ENCODE measurements at places on chromosomes 7 and 10. TPM values are rescaled to one million over a fixed set of nuclear protein-coding genes. Genes with fewer than 3 reads are reported as not detected.

DNA sequence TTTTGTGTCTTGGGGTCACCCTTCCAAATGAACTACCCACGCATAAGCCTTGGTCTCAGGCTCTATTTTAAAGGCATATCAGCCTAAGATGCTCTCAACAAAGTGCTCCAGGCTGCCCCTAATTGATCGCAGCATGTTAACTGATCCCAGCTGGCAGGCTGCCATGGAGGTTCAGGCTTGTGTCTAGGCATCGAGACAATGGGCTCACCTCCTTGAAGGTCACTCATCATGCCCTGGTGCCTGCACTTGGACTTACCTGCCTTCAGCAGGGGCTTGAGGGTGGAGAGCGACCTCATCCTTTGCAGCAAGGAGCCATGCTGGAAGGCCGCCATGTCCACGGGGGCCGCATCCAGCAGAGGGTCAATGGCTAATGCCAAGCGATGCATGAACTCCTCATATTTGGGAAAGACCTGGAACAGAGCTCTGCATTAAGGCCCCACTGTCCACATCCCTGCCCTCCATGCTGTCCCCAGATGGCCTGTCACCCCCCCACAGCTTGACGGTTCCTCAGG, 17.8 kb downstream of the PYROXD2 start:
- H3K36me3 ChIP-seq: no peaks in the 10 kb centered on the region
- H3K27ac ChIP-seq: no peak overlapping the region
- no peak for DNase-seq
- no peaks in the 10 kb centered on the region for H3K4me1 ChIP-seq
- no peak overlapping the region for H3K4me3 ChIP-seq

- DNase-seq: no peak
- H3K27me3 ChIP-seq: no peaks in the 10 kb centered on the region
- H3K27ac ChIP-seq: no peak overlapping the region
These were observed 279.1 kb downstream of the CCSER2 start for GRCh38 chr10:84607523-84607922.

GNAT3 gene
- not detected for polyA plus RNA-seq

GRCh38 chr10:11822026-11822756, 965 bp upstream of the PROSER2 start:
- DNase-seq: no peak
- H3K27ac ChIP-seq: no peak overlapping the region
- peaks cover 10% of the 10 kb centered on the region for H3K4me1 ChIP-seq
- H3K27me3 ChIP-seq: peaks cover 28% of the 10 kb centered on the region

- H3K4me1 ChIP-seq: no peaks in the 10 kb centered on the region
- H3K27me3 ChIP-seq: no peaks in the 10 kb centered on the region
- no peaks in the 10 kb centered on the region for H3K36me3 ChIP-seq
- no peak overlapping the region for H3K27ac ChIP-seq
These were observed 259.1 kb upstream of the MINDY3 start for GRCh38 chr10:16119445-16119844.

CCDC136 gene
- polyA plus RNA-seq: 2.8 TPM

- H3K4me3 ChIP-seq: no peak overlapping the region
- no peak for DNase-seq
- no peak overlapping the region for H3K27ac ChIP-seq
- H3K36me3 ChIP-seq: no peaks in the 10 kb centered on the region
These were observed 192.9 kb upstream of the VSTM2A start for GRCh38 chr7:54349229-54349628.

- peak; percentile 88 for DNase-seq
- H3K4me3 ChIP-seq: peak overlapping the region; percentile 41
- H3K27ac ChIP-seq: peak overlapping the region; percentile 76
- H3K27me3 ChIP-seq: no peaks in the 10 kb centered on the region
- no peaks in the 10 kb centered on the region for H3K36me3 ChIP-seq
- peaks cover 5% of the 10 kb centered on the region for H3K4me1 ChIP-seq
These were observed 159.8 kb downstream of the PIP4K2A start for GRCh38 chr10:22554461-22555182.

DNA sequence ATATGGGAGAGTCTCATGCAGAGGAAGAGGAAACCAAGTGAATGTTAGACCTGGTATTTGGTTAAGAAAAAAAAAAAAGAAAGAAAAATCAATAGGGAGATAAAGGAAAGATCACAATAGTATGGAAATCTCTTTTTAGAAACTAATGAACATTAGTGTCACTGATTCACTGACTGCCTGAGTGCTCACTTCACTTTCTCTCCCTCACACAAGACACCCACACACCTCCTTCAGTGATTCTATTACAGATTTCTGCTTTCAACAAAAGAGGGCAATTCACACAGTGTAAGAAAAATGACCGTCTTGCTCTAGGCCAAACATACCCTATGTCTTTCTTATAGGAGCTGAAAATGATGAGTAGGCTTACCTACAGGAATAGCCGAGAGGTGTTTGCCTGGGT, 6.0 kb downstream of the GPR158 start:
- H3K4me1 ChIP-seq: peaks cover 7% of the 10 kb centered on the region
- no peak overlapping the region for H3K4me3 ChIP-seq
- no peak overlapping the region for H3K27ac ChIP-seq
- peaks cover 31% of the 10 kb centered on the region for H3K27me3 ChIP-seq
- no peak for DNase-seq

GRCh38 chr7:157684909-157685429, 348.2 kb downstream of the DNAJB6 start:
- no peak for DNase-seq
- H3K4me3 ChIP-seq: no peak overlapping the region
- peaks cover 40% of the 10 kb centered on the region for H3K4me1 ChIP-seq

GRCh38 chr10:26468291-26468690, 30.1 kb downstream of the APBB1IP start:
- H3K4me3 ChIP-seq: no peak overlapping the region
- no peaks in the 10 kb centered on the region for H3K27me3 ChIP-seq
- no peak for DNase-seq
- H3K36me3 ChIP-seq: no peaks in the 10 kb centered on the region
- no peak overlapping the region for H3K27ac ChIP-seq

KIAA1549 gene
- polyA plus RNA-seq: under 0.01 TPM

DTX2 gene
- 23.4 TPM for polyA plus RNA-seq

DNA sequence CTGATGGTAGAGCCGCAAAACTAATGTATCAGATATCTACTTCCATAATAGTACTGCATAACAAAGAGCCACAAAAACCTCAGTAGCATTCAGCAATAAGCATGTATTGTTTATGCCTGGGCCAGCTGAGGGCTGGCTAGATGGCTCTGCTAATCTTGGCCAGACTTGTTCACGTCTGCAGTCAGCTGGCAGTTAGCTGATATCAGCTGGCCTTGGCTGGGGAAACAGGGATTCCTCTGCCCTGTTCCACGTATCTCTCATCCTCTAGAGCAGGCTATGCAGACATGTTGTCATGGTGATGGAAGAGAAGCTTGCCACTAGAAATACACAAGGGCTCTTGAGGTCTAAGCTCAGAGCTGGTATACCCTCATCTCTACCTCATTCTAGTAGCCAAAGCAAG, 62.9 kb downstream of the GRM8 start:
- no peaks in the 10 kb centered on the region for H3K27me3 ChIP-seq
- H3K4me1 ChIP-seq: no peaks in the 10 kb centered on the region
- no peaks in the 10 kb centered on the region for H3K36me3 ChIP-seq

GIMAP6 gene
- 25.0 TPM for polyA plus RNA-seq

GRCh38 chr10:34555653-34556052, 259.4 kb downstream of the PARD3 start:
- no peak overlapping the region for H3K4me3 ChIP-seq
- DNase-seq: no peak
- H3K36me3 ChIP-seq: no peaks in the 10 kb centered on the region
- no peaks in the 10 kb centered on the region for H3K27me3 ChIP-seq
- no peak overlapping the region for H3K27ac ChIP-seq

TIMM23B gene
- polyA plus RNA-seq: 3.6 TPM

GRCh38 chr7:106655703-106656498, 5.1 kb downstream of the CCDC71L start:
- no peaks in the 10 kb centered on the region for H3K4me1 ChIP-seq
- H3K27me3 ChIP-seq: no peaks in the 10 kb centered on the region
- no peak overlapping the region for H3K4me3 ChIP-seq
- DNase-seq: no peak

DNA sequence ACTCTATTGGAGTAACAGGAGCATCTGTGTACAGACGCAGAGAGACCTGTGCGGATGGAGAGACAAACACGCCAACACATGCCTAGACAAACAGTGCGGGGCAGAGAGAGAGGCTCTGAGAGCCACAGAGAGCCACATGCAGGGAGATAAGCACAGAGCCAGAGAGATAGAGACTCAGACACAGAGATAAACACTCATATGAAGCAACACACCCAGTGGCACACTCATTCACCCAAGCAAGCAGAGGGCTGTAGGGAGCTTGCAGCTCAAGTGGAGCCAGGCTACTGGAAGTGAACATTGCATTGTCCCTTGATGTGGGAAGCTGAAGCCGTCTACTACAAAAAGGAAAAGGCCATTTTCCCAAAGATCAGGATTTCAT, 46.6 kb upstream of the PODXL start:
- no peak overlapping the region for H3K27ac ChIP-seq
- DNase-seq: no peak
- H3K4me3 ChIP-seq: no peak overlapping the region
- H3K27me3 ChIP-seq: no peaks in the 10 kb centered on the region
- H3K4me1 ChIP-seq: peaks cover 14% of the 10 kb centered on the region
- H3K36me3 ChIP-seq: no peaks in the 10 kb centered on the region

- H3K4me3 ChIP-seq: no peak overlapping the region
- no peak overlapping the region for H3K27ac ChIP-seq
- H3K27me3 ChIP-seq: no peaks in the 10 kb centered on the region
- no peaks in the 10 kb centered on the region for H3K4me1 ChIP-seq
These were observed 4.2 kb upstream of the TES start for GRCh38 chr7:116206141-116206540.

ANKRD30A gene
- polyA plus RNA-seq: not detected

- no peak for DNase-seq
- H3K27me3 ChIP-seq: no peaks in the 10 kb centered on the region
- no peak overlapping the region for H3K27ac ChIP-seq
- H3K4me1 ChIP-seq: peaks cover under 1% of the 10 kb centered on the region
- H3K4me3 ChIP-seq: no peak overlapping the region
- H3K36me3 ChIP-seq: no peaks in the 10 kb centered on the region
These were observed 52.0 kb upstream of the ECHDC3 start for GRCh38 chr10:11689945-11690736.

GRCh38 chr7:55121249-55121648, 102.4 kb downstream of the EGFR start:
- H3K4me3 ChIP-seq: no peak overlapping the region
- peaks cover 21% of the 10 kb centered on the region for H3K4me1 ChIP-seq
- peak overlapping the region; percentile 69 for H3K27ac ChIP-seq
- no peaks in the 10 kb centered on the region for H3K36me3 ChIP-seq

GRCh38 chr10:52951824-52952223, 179.2 kb upstream of the MBL2 start:
- DNase-seq: no peak
- H3K27me3 ChIP-seq: no peaks in the 10 kb centered on the region
- no peak overlapping the region for H3K27ac ChIP-seq
- H3K4me1 ChIP-seq: no peaks in the 10 kb centered on the region

CALHM2 gene
- polyA plus RNA-seq: 13.7 TPM

FAM131B gene
- polyA plus RNA-seq: 2.0 TPM

MORN4 gene
- 1.2 TPM for polyA plus RNA-seq

SRGN gene
- polyA plus RNA-seq: 28.2 TPM

GRCh38 chr7:6172910-6173295, 99.5 kb downstream of the CYTH3 start:
- no peak overlapping the region for H3K27ac ChIP-seq
- H3K4me3 ChIP-seq: no peak overlapping the region
- no peaks in the 10 kb centered on the region for H3K36me3 ChIP-seq
- no peaks in the 10 kb centered on the region for H3K27me3 ChIP-seq
- H3K4me1 ChIP-seq: peaks cover 12% of the 10 kb centered on the region

DNA sequence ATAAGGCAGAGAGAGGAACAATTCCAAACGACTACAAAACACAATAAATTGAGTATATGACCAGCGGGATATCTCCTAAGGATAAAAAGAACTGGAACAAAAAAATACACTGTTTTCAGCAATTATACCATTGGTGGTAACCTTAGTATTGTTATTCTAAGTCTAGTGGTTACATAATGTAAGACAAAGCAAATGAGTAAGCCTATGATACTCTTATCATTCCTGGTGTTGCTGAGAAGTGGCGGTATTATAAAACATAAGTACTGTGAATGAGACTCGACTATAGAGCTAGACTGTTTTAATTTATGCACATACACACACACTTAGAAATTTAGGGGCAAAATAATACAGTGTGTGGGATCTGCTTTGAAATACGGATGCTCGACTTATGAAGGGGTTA, 107.7 kb downstream of the NRBF2 start:
- H3K4me3 ChIP-seq: no peak overlapping the region
- no peaks in the 10 kb centered on the region for H3K27me3 ChIP-seq
- H3K4me1 ChIP-seq: peaks cover 64% of the 10 kb centered on the region
- no peaks in the 10 kb centered on the region for H3K36me3 ChIP-seq

DNA sequence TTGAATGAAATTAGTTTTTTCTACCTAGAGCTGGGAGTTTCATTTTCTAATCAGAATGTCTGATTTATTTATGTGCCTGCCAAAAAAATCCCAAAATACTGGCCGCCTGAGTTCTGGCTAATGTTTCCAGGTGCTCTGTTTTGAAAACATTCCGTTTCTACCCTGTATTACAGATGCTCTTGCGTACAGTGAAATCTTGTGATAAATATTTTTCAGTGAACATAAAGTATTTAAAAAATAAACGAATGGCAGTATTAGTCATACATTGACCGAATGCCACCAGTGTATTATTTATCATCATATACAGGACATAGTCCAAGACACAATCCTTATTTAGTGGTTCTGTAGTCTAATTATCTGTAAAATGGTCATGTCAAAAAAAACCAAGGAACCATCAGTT, 102.8 kb downstream of the KAT6B start:
- H3K4me3 ChIP-seq: no peak overlapping the region
- peaks cover 93% of the 10 kb centered on the region for H3K4me1 ChIP-seq
- no peaks in the 10 kb centered on the region for H3K36me3 ChIP-seq
- H3K27me3 ChIP-seq: no peaks in the 10 kb centered on the region
- DNase-seq: no peak

GRCh38 chr10:7819121-7819460, 786 bp downstream of the TAF3 start:
- no peaks in the 10 kb centered on the region for H3K27me3 ChIP-seq
- H3K36me3 ChIP-seq: no peaks in the 10 kb centered on the region
- H3K4me3 ChIP-seq: peak overlapping the region; percentile 95
- DNase-seq: no peak

DNA sequence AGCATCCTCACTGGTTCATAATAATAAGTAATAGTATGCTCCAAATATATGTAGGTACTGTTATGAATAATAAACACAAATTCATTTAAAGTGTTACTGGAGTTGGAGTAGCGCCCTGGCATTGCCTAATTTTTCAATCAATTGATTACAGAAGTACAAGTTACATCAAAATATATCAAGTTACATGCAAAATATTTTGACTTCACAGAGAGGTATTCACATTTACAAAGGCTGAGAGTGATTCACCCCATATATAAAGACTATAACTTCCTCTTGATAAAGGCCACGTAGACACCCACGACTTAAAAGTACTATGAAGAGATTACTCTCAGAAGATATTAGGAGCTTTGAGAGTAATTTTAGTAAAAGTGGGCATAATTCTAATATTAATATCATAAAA, 13.6 kb upstream of the COL17A1 start:
- DNase-seq: no peak
- no peak overlapping the region for H3K27ac ChIP-seq

VSTM4 gene
- polyA plus RNA-seq: 3.3 TPM
